Iris pigment epithelial cell (primary cell): ENCODE measurements at places on chromosomes 12 and 14.

DNA sequence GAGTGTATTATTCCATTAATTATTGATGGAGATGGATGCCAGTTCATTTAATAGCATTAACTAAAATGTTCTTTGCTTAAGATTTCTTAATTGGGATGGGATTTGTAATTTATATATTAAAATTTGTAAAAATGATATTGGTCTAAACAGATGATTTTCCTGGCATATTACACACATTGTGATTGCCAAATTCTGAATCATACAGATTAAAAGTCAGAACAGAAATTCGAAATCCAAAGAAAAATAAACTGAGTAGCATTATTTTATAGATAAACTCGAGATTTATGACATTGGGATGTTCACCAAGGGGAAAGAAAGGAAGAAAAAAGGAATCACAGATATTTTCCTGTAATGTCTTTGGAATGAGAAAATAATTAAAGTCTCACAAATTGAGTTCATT, 481.1 kb downstream of the CCER1 start:
- no peak for DNase-seq

DNA sequence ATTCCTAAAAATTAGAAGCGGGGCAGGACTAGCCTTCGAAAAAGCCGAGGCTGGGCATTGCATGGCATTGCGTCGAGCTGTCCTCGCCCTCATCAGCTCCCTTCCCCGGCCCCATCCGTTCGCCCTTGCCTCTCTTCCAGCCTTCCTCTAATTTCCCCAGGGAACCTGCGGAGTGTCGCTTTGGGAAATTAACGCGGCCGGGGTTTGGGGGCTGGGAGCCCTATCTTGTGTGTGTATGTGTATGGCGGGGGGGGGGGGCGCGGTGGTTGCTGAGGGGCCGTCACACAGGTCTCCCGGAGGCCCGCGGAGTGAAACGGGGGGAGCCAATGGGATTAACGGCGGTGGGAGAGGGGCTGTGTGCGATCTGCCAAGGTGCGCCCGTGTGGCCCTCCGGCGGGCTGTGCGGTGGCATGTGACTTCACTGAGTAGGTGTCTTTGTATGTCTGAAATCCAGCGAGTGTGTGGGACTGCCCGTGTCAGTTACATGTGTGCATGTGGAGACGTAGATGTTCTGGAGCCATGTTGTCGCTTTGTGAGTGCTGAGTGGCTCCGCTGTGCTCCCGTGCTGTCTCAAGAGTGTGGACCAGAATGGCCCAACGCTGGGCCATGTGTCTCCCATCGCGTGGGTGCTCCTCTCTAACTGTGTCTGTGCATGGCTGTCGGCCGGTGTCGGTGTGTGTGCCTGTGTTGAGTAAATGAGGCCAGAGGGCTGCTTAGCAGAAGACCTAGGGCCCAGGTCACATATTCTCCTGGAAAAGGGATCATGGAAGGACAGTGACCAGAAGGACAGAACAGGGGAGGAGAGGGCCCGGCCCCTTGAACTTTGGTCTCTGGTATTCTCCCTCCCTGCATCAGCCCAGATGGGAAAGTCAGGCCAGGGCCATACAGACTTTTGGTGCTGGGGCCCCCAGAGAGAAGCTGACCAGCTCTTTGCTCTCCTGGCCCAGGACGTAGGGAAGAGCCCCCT, 1.5 kb downstream of the PTMS start:
- peak; percentile 39 for DNase-seq

GRCh38 chr14:91679273-91679672, 52.6 kb downstream of the CATSPERB start:
- DNase-seq = no peak

DNA sequence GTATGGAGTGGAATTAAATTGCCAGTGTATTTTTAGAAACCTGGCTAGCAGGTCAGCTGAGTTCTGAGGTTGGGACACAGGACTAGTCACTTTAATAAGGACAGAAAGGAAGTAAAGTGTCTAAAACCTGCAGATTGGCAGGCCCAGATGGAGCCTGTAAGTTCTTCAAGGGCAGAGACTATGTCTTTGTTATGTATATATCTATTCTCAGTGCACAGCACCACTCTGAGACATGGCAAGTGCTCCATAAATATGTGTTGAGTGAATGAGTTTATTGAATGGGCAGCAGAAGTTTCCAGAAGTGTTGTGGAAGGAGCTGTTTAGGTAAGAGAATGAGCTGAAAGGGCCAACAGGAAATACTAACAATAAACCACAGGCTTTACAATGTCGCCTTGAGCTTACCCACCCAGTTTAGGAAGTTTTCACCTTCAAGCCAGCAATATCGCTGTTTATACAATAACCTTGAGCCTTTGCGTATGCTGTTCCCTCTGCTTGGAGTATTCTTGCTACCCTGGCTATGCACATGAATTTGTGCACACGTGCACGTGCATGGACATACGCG, 109.5 kb upstream of the TMPO start:
- DNase-seq = no peak

DNA sequence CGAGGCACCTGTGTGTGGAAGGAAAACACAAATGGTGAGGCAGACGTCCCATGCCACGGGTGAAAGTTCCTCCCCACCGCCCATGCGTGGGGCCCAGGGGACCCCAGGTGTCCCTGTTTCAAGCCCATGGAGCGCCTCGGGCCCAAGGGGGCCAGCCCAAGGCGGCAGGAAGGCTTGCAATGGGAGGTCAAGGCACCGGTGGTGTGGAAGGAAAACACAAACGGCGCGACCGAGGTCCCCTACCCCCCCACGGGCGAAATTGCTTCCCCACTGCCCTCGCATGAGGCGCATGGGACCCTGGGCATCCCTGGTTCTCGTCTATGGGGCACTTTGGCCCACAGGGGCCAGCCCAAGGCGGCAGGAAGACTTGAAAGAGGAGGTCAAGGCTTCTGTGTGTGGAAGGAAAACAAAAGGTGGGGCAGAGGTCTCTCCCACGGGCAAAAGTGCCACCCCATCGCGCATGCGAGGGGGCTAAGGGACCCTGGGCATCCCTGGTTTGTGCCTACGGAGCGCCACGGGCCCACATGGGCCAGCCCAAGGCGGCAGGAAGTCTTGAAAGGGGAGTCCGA, 379.4 kb downstream of the ALG10 start:
- no peak for DNase-seq

GRCh38 chr12:90250042-90250441, 541.4 kb upstream of the ATP2B1 start:
- no peak for DNase-seq

GRCh38 chr12:124829008-124829707, 34.5 kb downstream of the SCARB1 start:
- DNase-seq = peak; percentile 98

GRCh38 chr12:12499909-12500604, 62.6 kb downstream of the DUSP16 start:
- DNase-seq = no peak

DNA sequence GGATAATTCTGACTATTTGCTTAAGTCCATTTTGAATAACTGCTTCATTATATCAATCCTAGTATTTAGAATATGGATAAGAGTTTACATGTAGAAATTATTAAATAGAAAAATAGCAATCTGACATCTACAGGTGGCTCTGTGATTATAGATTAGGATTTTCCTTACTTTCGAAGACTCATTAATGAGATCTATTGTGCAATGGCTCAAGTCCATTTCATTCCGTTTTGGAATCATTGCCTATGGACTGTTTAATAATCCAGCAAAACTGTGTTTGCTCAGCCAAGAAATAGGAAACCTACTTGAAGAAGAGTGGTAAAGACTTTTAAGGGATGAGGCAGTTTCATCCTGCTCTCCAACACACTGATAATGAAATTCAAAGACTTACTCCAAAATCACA, 67.8 kb upstream of the SSTR1 start:
- DNase-seq = no peak

DNA sequence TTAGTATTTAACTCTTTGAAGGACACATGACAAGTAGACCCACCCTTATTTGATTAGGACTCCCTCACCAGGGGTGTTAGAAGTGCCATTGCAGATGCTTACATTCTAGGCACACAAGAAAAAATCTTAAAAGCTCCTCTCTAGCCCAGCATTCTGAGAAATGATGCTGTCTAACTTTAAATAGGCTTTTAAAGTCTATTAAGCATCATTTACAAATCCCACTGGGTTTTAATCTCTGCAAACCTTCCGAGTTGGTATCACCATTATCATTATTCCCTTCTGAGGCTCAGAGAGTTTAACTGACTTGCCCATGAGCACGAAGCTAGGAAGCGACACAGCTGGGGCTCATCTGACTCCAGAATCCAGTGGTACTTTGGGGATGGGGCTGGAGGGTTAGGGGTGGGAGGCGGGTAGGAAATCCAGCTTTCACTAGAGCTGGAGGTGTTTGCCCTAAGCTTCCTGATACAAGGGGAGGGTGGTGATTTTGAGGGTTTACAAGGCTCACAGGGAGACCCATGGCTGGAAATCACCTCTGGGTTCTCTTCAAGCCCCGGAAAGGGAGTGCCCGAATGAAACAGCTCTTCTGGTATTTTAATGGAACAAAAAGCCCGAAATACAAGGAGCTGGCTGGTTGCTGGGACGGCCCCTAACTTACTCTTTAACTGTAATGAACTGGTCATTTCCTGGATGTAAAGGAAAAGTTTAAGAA, 109.2 kb upstream of the FUT8 start:
- peak; percentile 12 for DNase-seq

- no peak for DNase-seq
Measured at GRCh38 chr14:44383636-44384035, 123.4 kb downstream of the FSCB start.

- no peak for DNase-seq
Measured at GRCh38 chr12:54437243-54437642, 18.2 kb upstream of the ITGA5 start.

DNA sequence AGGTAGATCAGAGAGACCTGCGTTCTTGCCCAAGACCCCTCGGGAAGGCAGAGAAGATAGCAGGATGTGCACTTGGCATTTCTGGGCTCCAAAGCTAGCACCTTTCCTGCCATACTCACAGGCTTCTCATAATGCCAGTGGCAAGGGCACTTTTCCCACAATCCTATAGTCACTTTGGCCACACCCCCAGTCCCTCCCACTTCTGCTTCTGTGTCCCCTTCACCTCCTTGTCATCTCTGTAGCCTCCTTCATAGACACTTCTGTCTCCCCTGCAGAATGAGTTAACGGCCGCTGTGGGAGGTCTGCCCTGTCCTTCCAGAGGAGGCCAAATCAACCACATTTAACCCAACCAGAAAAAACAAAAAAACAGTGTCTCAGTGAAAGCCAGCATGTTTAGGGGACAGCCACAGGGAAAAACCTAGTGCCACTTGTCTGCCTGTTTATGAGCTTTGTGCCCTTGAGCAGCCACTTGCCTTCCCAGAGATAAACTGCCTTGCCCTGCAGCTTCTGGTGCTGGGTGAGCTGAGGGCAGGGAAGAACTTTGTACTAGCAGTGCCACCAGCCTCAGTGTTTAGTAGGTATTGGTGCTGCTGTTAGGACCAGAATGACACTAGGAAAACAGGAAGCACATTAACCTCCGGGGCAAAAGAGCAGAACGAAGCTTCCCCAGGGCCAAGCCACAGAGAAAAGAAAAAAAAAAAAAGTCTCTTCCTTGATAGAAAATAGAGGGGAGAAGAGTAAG, 193.0 kb upstream of the PWP1 start:
- DNase-seq = no peak

DNA sequence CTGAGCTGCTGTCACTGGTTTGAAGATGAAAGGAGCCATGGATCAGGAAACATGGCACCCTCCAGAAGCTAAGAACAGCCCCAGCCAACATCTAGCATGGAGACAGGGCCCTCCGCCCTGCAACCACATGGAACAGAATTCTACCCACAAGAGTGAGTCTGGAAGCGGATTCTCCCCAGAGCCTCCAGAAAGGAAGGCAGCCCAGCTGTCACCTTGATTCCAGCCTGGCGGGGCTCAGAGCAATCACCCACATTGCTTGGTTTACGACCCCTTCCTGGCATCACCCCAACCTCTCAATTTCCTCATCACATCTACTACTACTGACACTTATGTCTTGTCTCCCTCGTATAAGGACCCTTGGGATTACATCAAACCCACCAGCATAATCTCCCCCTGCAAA, 38.5 kb downstream of the OAS2 start:
- no peak for DNase-seq

DNA sequence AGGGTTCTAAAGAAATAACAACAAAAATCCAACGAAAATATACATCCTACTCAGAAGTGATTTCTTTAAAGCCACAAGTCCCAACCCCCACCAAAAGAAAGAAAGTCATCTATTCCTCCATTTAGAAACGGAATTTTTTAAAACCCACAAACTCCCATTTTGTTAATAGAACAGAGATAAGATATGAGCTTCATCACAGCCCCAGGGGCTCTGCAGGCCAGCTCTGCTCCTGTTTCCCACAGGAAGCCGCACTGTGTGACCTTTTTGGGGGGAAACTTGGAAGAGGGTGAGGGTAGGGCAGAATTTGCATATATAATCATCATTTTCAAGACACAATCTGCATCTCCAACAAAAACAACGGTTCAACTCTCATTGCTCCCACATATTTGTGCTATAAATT, 2.8 kb downstream of the FBXL14 start:
- peak; percentile 40 for DNase-seq

GRCh38 chr14:32703183-32703621, 235.5 kb upstream of the NPAS3 start:
- DNase-seq = no peak

DNA sequence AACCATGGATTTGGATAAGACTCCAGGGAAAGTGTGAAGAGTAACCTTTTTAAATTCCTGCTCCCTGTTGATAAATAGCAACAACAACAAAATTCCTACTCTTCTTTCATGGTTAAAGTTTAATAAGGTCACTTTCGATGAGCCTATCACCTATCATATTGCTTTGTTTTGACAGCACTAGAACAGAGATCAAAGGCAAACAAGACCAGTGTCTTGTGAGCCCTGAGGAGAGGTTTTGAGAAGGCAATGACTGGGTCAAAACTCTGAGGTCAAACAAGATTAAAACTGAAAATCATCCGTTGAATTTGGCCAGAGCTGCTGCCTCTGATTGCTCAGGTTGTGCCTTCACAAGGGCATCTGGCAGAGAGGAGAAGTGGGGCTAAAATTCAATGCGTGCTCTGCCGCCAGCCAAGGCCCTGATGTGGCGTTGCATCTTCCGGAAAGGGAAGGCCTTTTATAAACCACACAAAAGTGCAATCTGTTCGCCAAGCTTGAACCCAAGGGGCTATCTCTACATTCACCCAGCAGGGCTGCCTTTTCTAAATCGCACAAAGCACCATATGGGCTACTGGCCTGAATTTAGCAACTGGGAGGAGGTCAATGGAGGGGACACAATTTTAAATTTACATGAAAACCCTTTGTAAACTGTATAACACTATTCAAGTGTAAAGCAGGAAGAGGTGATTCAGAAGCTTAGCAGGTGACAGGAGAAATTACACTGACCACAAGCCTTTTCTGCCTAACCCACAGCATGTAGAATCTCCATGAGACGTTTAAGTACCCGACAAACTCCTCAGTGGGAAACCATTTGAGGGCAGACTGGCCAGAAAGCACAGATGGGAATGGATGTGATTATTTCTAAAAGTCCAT, 140.8 kb downstream of the DAD1 start:
- DNase-seq = peak; percentile 28

- DNase-seq = peak; percentile 60
Measured at GRCh38 chr12:127389923-127390322, 877.0 kb upstream of the TMEM132C start.

DNA sequence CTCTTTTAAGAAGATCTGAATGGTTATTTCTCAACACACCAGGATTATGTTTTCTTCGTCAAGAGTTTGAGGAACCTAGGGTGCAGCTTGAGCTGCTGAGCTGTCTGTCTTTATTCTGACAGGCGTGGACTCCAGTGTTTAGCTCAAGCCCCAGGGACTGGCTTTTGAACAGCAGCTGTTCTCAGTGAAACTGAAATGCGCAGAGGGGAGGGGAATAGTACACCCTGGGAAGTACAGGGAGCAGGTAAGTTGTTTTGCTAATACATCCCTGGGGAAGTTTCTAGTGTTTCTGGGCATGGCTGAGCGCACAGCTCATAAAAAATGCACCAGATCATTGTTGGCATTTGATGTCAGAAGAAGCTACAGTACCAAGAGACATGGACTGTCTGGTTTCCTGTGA, 659.8 kb downstream of the DIO2 start:
- DNase-seq = no peak
